ENCODE measurements at places on chromosomes 5 and 9.

DNA sequence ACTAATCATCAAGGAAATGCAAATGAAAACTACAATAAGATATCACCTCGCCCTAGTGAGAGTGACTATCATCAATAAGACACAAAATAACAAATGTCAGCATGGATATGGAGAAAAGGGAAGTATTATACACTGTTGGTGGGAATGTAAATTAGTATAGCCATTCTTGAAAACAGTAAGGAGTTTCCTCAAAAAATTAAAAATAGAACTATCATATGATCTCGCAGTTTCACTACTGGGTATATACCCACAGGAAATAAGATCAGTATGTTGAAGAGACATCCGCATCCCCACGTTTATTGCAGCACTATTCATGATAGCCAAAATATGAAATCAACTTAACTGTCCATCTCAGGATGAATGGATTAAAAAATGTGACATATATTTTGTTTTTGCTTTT lies 31.6 kb upstream of the STK32A start:
- DNase-seq, result no peak

- no peak for DNase-seq
Observed at GRCh38 chr9:124163760-124164255, 93.9 kb upstream of the NEK6 start.

GRCh38 chr5:95718203-95718602 lies 12.9 kb upstream of the RHOBTB3 start:
- DNase-seq, result peak; percentile 24

DNA sequence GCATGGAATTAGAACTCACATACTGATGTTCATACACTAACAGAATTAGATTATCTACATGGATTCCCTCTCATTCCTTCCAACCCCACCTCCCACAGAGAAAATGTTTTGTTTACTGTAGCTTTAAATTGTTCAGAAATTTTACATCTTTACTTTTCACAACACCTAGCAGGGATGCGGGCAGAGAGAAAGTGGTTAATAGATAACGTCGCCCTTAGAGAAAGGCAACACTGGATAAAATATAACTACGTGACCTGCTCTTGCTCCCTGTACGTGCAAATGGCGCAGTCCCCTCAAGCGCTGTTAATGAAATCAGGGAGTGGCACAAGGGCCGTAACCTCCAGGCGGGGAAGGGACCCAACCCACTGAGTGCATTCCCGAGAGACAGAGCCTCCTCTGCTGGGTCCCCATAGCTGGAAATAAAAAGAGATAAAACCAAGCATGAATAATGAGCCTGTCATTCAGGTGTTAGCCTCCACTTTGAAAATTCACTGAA lies 125.3 kb upstream of the DAPK1 start:
- no peak for DNase-seq

GRCh38 chr9:69180670-69181069 lies 6.6 kb downstream of the TJP2 start:
- DNase-seq, result peak; percentile 81
